Stimulated activated CD8-positive, alpha-beta memory T cell treated with anti-CD3 and anti-CD28 coated beads, Interleukin-4, amount 100 ng/mL, for 1 hour (primary cell): ENCODE measurements at places on chromosomes 16 and 17.

DNA sequence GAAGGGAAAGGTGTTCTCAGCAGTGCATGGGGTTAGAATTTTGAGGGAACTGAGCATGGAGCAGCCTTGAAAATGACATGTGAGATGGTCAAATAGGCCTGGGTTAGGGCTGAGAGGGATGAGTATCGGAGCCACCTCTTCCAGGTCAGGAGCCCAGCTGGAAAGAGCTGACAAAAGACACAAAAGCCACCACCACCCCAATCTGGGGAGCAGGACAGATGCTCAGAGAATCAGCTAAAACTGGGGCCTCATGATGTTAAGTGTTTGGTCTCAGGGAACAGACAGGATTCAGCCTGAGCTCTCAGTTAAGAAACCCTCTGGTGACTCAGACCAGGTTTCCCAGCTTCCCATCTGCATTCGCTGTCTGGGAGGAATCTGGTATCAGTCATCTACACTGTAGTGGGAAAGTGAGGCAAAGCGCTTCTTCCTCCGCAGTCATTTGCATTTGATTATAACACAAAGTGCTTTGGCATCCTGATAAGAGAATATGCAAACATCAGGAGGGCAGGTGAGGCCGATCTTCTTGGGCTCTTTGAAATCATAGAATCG lies 2.6 kb downstream of the WNT9B start:
- DNase-seq, result no peak

DNA sequence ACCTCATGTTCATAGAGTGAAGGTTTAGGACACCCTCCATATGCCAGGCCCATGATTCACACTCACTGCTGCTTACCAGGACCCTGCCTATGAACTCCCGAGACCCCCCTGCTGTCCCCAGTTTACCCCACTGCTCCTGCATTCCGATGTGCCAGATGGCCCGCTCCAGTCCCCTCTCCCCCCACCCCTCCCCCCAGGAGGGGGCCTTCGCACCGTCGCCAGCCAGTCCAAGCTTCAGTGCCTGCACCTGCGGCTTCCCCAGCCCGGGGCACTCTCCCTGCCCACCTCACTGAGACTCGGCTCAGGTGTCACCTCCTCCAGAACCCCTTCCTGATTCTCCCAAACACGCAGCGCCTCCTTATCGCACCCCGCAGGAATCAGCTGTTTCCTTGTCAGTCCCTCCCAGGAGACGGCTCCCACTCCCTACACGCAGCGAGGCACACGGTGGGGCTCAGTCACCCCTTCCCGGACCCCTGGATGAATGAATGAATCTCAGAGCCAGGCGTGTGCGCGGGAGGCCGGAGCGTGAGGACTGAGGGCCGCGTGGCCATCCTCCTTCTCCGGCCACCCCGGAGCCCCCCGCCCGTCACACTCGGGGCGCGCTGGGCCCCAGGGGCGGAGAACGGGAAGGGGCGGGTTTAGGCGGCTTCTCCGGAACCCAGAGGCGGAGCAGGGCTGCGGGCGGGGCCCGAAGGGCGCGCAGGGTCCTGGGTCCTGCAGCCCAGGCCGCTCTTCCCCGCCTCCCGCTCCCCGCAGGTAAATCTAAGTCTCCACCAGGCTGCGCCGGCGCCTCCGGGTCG lies 1.6 kb downstream of the MYO1C start:
- peak; percentile 33 for DNase-seq

DNA sequence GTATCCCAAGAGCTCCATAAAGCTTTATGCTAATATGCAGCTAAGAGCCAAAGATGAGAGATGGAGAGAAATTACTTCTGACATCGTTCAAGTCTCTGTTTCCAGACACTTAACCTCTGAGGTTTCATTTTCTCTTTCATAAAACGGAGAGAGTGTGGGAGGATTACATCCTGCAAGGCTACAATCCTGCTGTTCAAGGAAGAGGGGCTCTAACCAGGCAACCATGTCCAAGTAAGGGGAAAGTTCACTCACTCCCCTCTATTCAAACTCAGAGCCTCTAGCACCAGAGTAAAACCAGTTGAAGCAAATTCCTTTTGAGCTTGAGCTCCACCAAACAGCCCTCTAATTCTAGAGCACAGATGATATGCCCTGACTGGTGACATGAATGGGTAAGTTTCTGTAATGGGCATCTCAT lies 397.4 kb downstream of the NPIPA8 start:
- no peak for DNase-seq

DNA sequence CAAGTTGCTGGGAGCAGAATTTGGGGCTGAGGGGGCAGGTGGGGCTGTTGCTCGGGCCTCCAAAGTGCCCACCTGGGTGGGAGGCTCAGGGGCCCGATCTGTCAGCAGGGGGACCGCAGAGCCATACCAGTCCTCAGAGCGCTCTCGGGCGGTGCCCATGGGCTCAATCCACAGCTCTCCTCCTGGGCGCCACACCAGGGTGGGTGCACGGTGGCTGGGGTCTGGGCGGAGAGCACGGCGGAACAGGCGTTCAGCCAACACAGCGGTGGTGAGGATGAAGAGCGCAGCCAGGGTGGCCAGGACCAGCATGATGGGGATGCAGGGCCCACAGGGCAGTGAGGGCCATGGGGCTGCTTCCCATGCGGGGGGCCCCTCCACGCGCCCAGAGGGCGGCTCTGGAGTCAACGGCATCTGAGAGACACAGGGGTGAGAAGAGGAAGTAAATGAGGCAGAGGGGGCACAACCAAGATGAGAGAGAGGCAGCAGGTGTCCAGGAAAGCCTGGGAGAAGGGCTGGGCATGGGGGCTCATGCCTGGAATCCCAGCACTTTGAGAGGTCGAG lies 1.2 kb downstream of the C16orf54 start:
- no peak for DNase-seq

DNA sequence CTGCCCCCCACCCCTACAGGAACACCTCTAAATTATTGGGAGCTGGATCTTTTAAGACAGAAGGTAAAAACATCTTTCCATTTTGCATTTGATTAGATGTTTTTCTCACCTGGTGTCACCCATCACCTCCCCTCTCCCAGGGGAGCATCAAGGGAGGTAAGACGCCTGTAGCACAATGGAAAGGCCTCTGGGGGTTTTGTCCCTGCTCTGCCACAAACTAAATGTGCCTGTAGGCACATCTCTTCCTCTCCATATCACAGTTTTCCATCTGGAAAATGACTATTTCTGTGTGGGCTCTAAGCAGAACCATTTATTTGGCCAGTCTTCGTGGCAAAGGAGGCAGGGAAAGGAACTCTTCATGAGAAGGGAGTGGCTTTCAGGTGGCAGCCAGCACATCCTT lies 76.6 kb downstream of the GNAO1 start:
- no peak for DNase-seq

DNA sequence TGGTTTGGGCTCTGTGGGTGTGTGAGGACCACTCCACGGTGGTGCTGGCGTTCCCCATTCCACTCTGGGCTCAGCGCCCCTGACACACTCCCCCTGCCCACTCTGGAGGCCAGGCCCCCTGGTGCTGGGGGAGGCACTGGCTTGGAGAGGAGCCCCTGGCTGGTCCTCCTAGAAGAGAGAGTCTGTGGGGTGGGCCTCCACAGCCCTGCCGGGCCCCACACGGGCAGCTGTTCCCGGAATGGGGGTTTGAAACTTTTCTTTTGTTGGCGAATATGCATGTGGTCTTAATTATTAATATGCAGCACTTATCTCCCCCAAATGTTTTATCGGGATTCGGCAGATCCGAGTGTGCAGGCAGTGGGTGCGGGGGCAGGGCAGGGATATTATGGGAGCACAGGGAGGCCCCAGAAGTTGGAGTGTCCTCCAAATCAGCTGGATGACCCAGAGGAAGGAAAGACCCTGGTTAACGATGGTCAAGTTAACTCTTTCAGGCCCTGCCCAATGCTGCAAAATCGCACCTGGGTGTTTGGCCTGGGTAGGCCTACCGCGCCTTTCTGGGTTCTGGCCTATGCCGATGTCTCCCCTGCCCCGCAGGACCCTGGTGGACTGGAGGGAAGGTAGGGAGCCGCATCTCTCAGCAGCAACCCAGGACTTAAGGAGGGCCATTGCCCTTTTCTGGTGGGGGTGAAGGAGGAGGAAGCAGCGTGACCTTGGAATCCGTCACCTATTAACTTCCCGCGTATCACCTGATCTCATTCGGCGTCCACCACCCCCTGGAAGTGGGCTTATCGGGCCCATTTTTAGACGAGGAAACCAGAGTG lies 36.0 kb downstream of the TMEM235 start:
- DNase-seq, result no peak

- no peak for DNase-seq
Observed at GRCh38 chr17:74459622-74460021, 6.8 kb upstream of the CD300A start.

DNA sequence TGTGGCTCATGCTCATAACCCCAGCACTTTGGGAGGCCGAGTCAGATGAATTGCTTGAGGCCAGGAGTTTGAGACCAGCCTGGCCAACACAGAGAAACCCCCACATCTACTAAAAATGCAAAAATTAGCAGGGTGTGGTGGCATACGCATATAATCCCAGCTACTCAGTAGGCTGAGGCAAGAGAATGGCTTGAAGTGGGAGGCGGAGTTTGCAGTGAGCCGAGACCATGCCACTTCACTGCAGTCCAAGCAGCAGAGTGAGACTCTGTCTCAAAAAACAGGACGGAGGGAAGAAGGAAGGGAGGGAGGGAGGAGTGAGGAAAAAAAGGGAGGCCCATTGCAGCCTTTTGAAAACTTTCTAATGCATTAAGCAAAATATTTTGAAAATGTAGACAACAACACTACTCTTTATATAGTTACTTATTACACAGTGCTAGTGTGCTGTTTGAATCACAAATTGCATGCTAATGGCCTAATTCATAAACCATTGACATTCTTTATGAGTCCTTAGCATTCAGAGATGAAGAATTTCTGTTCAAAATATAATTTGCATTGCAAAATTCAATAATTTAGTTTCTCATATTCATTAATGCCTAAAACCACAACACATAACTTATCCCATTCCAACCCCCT lies 59.4 kb downstream of the TMEM114 start:
- DNase-seq, result no peak

DNA sequence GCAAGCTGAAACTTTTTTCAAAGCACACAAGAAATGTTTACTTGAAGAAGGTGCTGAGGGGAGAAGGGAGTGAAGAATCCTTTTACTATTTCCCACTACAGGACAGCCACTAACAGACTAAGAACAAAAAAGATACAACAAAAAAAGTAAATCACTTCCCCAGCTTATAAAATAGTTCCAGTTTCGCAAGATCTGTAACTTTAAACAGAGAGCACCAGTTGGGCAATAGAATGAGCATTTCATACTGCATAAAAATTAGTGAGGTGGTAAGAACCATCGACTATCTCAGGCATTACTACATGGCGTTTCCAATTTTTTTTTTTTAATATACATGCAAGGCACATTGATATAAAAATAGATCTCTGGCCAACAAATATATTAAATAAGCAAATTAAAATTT lies 11.1 kb downstream of the CRYBA1 start:
- DNase-seq, result no peak

GRCh38 chr16:82133798-82134197 lies 36.2 kb downstream of the MPHOSPH6 start:
- DNase-seq, result no peak

DNA sequence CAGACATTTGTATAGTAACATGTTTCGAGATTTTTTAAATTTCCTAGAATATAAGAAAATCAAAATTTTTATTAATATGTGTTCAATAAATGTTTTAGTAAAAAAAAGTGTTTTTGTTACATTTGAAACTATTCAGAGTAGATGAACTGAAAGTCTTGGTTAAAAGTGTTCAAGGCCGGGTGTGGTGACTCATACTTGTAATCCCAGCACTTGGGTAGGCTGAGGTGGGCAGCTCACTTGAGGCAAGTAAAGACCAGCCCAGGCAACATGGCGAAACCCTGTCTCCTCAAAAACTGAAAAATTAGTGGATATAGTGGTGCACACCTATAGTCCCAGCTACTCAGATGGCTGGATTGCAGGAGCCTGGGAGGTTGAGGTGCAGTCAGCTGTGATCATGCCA lies 16.8 kb upstream of the PHKG2 start:
- no peak for DNase-seq

DNA sequence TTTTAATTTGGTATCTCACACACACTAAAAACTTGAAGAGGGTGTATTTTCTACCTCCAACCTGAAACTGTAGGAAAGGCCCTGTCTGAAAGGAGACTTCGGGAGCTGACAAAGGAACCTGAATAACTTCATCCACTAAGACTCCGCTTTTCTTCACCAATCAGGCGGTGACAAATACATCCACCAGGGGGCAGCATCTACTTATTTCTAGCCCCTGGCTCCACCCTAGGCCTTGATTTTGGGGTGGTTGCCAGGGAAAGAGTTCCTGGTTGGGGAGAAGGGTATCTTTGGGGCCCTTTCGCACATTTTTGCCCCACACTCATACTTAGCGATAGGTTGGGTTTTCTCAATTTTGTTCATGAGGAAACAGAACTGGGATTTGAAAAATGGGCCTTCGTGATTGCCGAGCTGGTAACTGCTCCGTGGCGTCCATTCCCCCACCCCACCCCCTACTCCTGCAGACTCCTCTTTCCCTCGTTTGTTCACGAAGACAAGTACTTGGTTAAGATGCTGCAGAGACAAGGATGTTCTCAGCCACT lies 4.8 kb upstream of the ARL4D start:
- peak; percentile 82 for DNase-seq

- DNase-seq, result no peak
Observed at GRCh38 chr16:14409563-14409962, 220.5 kb downstream of the PARN start.

GRCh38 chr17:53150101-53150698 lies 672.5 kb upstream of the KIF2B start:
- no peak for DNase-seq

GRCh38 chr17:65824901-65825300 lies 263.5 kb upstream of the AXIN2 start:
- no peak for DNase-seq

GRCh38 chr16:84050316-84050715 lies 7.7 kb upstream of the SLC38A8 start:
- DNase-seq, result no peak

- DNase-seq, result peak; percentile 39
Observed at GRCh38 chr16:89711601-89712273, 9.0 kb downstream of the VPS9D1 start.

DNA sequence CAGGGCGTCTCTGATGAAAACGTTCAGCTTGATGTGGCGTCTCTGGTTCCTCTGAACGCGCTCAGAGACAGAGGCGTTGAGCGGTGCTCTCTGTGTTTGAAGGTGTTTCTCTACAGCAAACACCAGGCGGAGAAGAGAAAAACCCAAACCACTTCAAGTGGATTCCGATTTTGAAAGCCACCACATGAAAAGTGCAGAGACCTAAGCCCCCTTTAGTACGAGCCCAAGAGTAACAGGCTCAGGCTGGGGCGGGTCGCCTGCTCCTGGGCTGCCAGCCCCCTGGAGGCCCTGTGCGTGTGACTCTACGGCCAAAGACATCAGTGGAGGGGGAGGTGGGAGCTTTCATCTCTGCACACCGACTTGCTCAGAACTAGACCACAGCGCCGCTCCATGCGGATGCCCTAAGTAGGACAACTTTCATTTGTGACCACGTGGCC lies 328.4 kb downstream of the MAF start:
- no peak for DNase-seq
